Activated T-helper 17 cell treated with anti-CD3 and anti-CD28 coated beads, Interleukin-2, amount 50 U/mL, for 72 hours (primary cell): ENCODE measurements at places on chromosomes 2 and 18. TPM values are rescaled to one million over a fixed set of nuclear protein-coding genes. Genes with fewer than 3 reads are reported as not detected.

Gene TMEM198
- 3.7 TPM for total RNA-seq

Gene CTAGE1
- not detected for total RNA-seq

Gene CYP27A1
- 0.66 TPM for total RNA-seq

Gene RFTN2
- 0.29 TPM for total RNA-seq

Gene CDH19
- not detected for total RNA-seq

Gene LYG1
- total RNA-seq = 0.58 TPM

Gene GPBAR1
- 1.4 TPM for total RNA-seq

Gene ZNF532
- 11.8 TPM for total RNA-seq

Gene IL36A
- not detected for total RNA-seq

Gene VSNL1
- total RNA-seq = not detected

Gene NXPH2
- total RNA-seq = not detected

DNA sequence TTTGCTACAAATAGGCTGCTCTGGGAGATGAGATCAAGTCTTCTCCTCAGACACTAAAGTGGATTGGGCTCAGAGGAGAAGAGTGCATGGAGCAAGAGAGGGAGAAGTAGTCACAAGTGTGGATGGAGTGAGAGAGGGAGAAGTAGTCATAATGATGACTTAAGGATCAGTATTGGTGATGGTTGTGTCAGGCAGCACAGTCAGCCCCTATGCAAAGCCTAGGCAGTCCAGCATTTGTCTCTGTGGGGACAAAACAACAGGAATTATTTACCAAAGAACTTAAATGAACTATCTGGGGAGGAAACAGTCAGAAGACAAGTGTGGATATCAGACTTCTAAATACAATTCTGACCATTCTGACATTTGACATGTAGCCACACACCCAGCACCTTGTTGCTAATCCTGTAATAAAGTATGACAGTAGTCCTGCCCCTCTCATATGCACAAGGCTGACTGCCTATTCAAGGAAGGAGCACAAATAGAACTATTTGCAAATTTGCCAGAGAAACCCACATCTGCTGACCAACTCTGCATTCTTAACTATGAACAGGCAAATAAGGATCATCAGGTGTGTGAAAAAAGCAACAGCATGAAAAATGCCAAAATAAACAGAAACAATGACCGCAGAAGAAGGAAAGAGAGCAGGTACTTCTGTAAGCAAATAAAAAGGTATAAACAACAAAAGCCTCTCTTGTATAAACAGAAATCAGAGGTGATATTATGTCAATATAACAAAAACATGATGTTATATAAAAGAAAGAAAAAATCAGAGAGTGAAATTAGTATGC is 1597.9 kb upstream of the ACVR2A start:
- no peak for ATAC-seq

GRCh38 chr2:182110347-182110746 is 124.7 kb downstream of the PPP1R1C start:
- no peak for ATAC-seq

- ATAC-seq = no peak
These were observed 89.0 kb downstream of the SPRED2 start for GRCh38 chr2:65343386-65343785.

- ATAC-seq = no peak
These were observed 29.2 kb upstream of the DLX2 start for GRCh38 chr2:172131713-172132555.

GRCh38 chr18:80168346-80168745 is 59.3 kb downstream of the ADNP2 start:
- no peak for ATAC-seq

DNA sequence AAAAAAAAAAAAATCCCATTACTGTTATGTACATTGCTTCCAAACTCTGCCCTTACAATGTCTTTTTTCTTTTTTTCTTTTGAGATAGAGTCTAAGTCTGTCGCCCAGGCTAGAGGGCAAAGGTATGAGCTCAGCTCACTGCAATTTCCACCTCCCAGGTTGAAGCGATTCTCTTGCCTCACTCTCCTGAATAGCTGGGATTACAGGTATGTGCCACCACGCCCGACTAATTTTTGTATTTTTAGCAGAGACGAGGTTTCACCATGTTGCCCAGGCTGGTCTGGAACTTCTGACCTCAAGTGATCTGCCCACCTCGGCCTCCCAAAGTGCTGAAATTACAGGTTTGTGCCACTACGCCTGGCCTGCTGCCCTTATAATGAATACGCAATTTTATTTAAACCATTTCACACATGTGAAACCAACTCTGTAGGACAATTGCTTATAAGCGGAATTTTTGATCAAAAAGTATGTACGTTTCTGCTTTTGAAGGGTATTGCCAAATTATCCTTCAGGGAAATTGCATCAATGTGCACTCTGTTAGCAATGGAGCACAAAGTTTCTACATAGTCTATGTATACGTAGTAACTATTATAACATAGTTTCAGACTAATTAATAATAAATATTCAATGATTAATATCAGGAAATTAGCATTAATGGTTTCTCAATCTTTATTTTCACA is 55.7 kb upstream of the ACTR3 start:
- ATAC-seq = no peak

DNA sequence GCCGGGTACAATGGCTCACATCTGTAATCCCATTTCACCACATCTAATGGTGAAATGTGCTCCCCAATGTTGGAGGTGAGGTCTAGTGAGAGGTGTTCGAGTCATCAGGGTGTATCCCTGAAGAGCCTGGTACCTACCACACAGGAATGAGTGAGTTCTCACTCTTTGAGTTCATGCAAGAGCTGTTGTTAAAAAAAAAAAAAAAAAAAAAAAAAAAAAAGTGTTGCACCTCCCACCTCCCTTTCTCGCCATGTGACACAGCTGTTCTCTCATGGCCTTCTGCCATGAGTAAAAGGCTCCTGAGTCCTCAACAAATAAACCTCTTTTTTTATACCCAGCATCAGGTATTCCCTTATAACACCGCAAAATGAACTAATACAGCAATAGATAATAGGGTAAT is 106.3 kb downstream of the C2orf74 start:
- ATAC-seq = peak; percentile 70

- ATAC-seq = no peak
These were observed 50.1 kb downstream of the MAP2 start for GRCh38 chr2:209473930-209474419.

DNA sequence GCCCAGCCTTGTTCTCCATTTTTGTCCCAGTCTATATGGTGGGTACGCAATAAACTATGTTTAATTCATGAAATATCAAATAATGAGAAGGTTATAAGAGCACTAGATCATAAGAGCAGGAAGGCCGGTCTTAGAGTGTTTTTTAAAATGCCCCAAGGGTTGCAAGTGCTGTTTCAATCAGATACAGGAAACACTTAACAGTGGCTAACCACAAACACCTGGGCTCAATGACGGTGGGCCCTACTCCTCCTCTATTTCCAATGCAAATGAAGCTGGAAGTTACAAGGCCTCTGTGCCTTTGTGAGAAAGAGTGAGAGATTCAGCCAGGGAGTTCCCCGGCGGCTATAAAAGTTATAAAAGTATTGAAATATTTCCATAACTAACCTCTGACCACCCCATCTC is 18.9 kb upstream of the WDR33 start:
- peak; percentile 98 for ATAC-seq

DNA sequence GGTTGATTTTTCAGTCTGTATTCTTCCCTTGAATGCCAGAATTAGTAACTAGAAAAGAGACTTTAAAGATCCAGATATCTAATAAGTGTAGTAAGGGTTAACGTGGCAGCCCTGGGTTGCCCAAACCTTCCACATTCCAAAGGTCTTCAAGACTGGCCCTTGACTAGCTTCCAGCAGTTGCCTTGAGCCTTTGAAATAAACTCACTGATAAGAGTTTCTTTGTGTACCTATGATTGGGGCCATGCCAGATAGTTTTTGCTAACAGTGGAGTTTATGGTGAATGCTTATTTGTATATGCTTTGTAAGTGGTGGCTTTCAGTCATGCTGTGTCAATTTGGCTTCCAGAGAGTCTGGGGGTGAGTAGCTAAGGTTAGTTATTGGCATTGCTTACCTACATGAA is 722.3 kb downstream of the RNF144A start:
- ATAC-seq = no peak

GRCh38 chr2:63614448-63614968 is 25.7 kb downstream of the MDH1 start:
- ATAC-seq = no peak

GRCh38 chr2:165874445-165875039 is 79.0 kb downstream of the TTC21B start:
- peak; percentile 20 for ATAC-seq

DNA sequence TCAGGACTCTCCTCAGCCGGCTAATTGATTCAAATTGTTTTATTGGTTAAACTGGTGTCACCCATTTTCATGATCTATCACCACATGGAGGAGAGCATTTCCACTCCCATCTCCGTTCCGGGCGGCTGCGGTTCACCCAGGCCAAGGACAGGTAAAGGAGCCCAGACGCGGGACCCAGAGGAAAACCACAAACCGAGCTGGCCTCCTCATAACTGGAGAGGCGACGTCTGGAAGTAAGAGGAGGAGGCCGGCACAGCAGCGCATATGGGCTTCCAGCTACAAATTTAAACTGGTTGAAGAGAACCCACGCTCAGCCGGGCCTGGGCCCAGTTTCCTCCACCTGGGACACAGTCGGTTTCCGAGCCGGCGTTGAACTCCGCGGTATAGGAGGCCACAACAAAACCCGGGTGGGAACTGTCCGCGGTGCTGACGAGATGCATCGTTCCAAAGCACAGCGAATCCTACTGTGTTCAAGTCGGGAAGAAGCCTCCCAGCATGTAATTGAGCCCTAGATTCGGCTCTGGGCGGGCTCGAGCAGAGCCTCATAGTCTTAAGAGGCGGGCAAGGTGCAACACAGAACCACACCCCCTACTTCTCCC is 3.0 kb upstream of the SKOR2 start:
- ATAC-seq = no peak

GRCh38 chr2:47211497-47212011 is 56.4 kb upstream of the STPG4 start:
- no peak for ATAC-seq

DNA sequence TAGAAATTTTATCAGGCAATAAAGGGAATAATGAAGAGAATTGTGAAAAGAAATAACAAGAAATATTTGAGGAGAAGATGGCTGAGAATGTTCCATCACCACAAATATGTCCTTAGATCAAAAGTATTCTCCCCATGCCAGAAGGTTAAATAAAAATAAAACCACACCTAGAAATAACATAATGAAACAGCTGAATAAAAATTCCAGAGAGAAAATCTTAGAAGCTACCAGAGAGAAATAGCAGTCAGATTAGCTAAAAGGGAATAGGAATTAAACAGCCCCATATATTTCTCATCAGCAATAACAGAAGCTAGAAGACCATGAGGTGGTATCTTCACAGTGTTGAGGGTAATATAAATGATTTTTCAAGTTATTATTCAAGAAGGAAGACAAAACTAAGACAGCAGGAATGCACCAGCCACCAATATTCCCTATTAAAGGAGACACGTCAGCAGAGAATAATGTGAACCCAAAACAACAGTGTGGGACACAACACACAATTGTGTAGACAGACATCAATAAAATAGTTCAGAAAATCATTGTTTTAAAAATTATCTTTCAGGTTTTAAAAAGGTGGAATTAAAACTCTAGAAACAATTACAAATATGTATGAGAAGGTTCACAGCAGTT is 82.0 kb upstream of the NEDD4L start:
- no peak for ATAC-seq

- ATAC-seq = no peak
These were observed 38.6 kb upstream of the ASAP2 start for GRCh38 chr2:9167718-9168657.

- ATAC-seq = no peak
These were observed 964.9 kb upstream of the ACVR2A start for GRCh38 chr2:146879882-146880281.

GRCh38 chr2:202432776-202433175 is 56.6 kb downstream of the BMPR2 start:
- no peak for ATAC-seq

DNA sequence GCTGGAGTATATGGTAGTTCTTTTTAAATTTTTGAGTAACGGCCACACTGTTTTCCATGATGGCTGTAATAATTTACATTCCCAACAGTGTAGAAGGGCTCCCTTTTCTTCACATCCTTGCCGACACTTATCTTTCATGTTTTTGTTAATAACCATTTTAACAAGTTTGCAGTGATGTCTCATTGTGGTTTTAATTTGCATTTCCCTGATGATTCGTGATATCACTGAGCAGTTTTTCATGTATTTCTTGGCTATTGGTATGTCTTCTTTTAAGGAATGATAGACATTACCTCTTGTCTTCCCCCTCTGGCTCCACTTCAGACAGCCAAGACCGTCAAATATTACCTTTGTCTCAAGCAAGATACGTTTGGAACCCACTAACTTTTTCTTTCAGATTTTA is 371.1 kb upstream of the NRP2 start:
- ATAC-seq = no peak

- no peak for ATAC-seq
These were observed 52.6 kb downstream of the SH2D6 start for GRCh38 chr2:85470850-85471800.

DNA sequence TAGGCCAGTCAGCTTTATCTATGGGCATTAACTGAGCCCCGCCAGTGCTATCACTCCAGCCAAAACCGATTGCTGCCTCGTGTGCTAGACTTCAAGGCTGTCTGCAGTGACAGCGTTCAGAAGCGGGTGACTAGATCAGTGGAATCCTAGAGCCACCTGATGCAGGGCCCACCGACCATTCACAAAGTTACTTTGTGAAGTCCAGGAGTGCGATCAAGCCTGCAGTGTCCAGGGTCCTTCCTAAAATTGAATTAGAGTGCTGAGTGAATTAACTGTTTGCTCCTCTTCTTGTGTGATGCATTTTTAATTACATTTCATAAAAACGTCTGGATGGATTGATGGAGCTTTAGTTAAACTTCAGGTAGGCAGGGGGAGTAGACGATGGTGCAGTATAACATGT is 13.9 kb downstream of the PCARE start:
- no peak for ATAC-seq

GRCh38 chr2:33094303-33094702 is 147.6 kb downstream of the LTBP1 start:
- no peak for ATAC-seq

DNA sequence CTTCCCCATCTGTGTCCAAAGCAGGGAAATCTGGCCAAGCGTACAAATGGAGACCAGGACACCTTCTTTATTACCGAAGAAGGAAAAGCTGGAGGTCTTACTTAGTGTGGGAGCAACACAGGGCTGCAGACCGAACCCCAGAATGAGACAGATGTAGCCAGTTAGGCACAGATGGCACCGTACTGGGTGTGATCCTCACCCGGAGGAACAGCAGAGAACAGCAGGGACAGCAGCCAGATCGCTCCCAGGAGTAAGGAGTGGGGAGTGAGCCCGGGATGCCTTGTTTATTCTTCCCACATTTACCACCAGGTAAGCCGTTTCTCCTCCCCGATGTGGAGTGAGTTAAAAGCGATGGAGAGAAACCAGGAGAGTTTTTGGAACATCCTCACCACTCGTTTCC is 150.7 kb upstream of the SPRED2 start:
- ATAC-seq = no peak

DNA sequence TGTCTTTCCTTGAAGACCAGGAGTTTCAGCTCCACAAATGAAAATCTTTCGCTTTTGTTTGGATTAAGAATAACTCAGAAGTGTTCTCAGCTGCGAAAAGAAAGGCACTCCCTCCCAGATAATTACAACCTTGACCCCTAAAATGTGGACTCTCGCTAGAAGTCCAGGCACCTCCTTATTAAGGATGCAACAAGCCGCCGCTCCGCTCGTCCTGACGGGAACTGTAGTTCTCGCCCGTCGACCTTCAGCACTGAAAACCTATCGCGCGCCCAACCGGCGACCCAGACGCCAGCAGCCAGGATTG is 559 bp downstream of the IMMT start:
- ATAC-seq = no peak

- ATAC-seq = no peak
These were observed 131.2 kb downstream of the KCTD1 start for GRCh38 chr18:26417190-26417589.

- ATAC-seq = no peak
These were observed 88.0 kb downstream of the TCF7L1 start for GRCh38 chr2:85221067-85221691.
